ENCODE measurements at places on chromosomes 16 and 17. TPM values are rescaled to one million over a fixed set of nuclear protein-coding genes. Genes with fewer than 3 reads are reported as not detected.

- no peak for ATAC-seq
These were observed 71.1 kb downstream of the N4BP1 start for GRCh38 chr16:48538746-48539484.

DNA sequence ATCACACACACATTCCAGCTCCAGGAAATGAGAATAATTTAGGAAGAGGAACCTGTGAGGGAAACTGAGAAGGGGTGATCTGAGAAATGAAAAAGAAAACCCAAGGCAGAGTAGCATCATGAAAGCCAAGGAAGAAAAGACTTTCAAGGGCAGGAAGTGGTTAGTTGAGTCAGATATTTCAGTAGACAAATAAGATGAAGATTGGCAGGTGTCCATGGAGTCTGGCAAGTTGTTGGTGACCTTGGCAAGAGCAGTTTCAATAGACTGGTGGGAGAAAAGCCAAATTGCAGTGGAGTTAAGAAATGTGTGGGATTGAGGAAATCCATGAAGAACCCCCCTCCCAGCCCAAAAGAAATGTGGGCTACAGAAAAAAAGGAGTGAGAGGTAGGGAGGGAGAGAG lies 10.7 kb downstream of the GNAO1 start:
- ATAC-seq: no peak

GRCh38 chr16:11218604-11218962 lies 37.4 kb downstream of the SOCS1 start:
- no peak for ATAC-seq

GRCh38 chr16:53341792-53342191 lies 92.5 kb upstream of the RBL2 start:
- ATAC-seq: no peak

DNA sequence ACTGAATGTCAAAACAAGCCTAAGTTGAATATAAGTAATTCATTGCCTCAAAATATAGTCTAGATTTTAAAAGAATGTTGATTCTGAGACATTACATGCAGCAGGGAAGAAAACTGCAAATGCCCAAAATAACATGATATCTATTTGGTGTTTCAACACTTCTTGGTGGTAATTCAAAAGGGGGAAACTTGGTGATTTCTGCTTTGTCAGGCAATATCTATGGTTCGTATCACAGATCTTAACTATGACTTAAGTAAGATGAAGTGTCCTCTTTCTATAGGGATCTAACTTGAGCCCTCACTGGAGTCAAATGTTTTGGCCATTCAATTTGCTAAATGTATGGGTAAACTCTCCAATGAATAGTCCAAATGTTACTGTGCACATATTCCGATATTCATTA lies 44.6 kb downstream of the GNA13 start:
- no peak for ATAC-seq

- peak; percentile 55 for ATAC-seq
These were observed 611 bp downstream of the SMARCE1 start for GRCh38 chr17:40646791-40647623.

DNA sequence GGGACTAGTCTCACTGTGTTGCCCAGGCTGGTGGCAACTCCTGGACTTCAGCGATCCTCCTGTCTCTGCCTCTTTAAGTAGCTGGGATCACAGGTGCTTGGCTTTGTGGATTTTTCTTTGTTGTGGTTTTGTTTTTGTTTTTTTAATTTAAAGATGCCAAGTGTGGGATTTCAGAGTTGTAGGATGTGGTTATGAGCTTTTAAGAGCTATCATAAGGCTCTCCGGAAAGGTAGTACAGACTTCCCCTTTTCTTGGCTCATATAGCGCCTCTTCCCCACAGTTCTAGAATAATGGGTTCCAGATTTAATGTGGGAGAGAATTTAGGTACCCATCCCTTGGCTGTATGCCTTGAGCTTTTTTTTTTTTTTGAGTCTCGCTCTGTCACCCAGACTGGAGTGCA lies 17.1 kb downstream of the AKAP1 start:
- no peak for ATAC-seq

DNA sequence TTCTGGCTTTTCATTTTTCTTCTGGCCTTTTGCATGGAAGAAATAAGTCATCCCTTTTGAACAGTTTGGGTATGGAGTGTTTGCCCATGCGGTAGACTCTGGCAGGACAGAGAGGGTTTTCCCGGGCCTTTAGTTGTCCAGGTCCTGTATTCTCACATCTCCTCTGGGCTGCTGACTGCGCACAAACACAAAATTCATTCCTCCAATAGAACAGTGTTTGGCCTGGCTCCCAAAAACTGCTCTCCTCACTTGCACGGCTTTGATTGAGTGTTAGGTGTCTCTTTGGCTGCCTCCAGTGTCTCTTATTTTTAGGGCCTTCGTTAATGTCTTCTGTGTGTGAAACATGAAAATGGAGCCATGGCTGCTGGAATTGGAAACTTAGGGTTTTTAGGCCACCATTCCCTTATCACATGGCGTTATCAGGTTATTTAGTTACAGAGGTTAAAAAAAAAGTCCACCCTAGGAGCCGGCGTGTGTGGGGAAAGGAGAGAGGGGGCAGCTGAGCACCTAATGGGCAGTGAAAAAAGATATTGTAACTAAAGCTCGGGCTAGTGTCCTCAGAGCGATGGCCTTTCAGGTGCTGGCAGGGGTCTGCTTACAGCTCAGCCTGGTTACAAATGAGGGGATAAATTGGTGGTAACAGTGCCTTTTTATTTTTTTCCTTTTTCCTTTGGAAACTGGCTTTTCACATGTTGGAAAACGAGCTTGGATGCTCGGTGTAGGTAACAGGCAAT lies 47.3 kb downstream of the PRKCA start:
- ATAC-seq: no peak

GRCh38 chr16:3691761-3692160 lies 25.6 kb downstream of the TRAP1 start:
- ATAC-seq: no peak

Gene TP53TG3C
- not detected for total RNA-seq

Gene KRTAP4-5
- total RNA-seq: not detected

Gene RNF157
- 0.32 TPM for total RNA-seq

Gene FGF11
- 8.6 TPM for total RNA-seq

Measured in esophagus mucosa (tissue), 1 donor.